ENCODE measurements at places on chromosomes 5 and 9. TPM values are rescaled to one million over a fixed set of nuclear protein-coding genes. Genes with fewer than 3 reads are reported as not detected.

Gene PKD2L2
- total RNA-seq = not detected

Gene SIT1
- total RNA-seq = 81.8 TPM

Gene EIF4E1B
- total RNA-seq = not detected

GRCh38 chr9:37531699-37532098 is 44.5 kb downstream of the FBXO10 start:
- H3K27ac ChIP-seq = no peak overlapping the region
- no peaks in the 10 kb centered on the region for H3K36me3 ChIP-seq
- no peak for DNase-seq
- H3K4me3 ChIP-seq = no peak overlapping the region

GRCh38 chr5:90983148-90983547 is 400.0 kb downstream of the ARRDC3 start:
- no peak overlapping the region for H3K27ac ChIP-seq
- no peaks in the 10 kb centered on the region for H3K27me3 ChIP-seq
- H3K36me3 ChIP-seq = no peaks in the 10 kb centered on the region
- no peaks in the 10 kb centered on the region for H3K4me1 ChIP-seq
